Stimulated activated CD4-positive, alpha-beta T cell treated with anti-CD3 and anti-CD28 coated beads, Interleukin-1b, Interleukin-23, amount 100 ng/mL, for 1 hour (primary cell): ENCODE measurements at places on chromosomes 2 and 18.

- no peak for DNase-seq
Observed at GRCh38 chr18:76445741-76446232, 49.3 kb downstream of the ZNF516 start.

- no peak for DNase-seq
Observed at GRCh38 chr2:108640731-108641130, 78.6 kb upstream of the RANBP2 start.

DNA sequence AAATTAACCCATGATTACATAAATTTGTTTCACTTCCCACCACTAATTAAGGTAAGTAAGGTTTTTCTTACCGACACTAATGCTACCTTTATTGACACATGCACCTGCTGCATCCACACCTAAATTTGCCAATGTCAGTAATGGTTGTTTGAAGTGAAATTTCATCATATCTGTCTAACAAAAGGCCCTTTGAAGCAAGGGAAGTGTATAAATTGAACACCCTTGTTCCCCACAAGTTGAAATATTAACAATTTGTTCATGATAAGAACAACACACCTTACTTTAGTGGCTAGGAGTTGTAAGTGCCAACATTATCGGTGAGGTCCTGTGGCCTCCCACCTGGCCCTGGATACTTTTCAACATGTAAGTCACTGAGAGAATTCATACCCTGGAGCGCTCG is 116.3 kb upstream of the CDCA7 start:
- no peak for DNase-seq

DNA sequence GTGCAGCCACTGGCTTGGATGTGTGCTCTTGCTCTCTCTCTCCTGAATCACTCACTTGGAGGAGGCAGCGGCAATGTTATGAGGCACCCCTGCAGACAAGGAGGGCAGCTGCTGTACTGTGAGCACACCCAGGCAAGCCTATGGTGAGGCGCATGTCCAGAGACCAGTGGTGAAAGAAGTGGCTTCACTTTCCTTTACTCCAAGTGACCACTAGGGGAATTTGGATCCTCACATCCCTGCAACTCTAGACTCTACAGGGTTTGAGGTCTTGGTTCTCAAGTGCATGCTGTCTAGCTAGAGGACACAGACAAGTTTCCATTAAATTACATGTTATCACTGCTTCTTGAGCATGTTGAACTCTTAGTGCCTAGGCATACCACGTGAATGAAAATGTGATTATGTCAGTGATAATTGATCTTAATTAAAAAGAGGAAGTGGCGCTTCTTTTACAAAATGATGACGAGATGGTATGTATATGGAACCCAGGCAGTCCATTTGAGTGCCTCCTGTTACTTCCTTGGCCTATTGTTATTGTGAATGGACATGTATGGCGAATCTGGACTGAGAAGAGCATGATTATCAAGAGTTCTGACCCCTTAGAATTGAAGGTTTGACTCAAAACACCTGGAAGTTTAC is 181.0 kb upstream of the CDH2 start:
- DNase-seq: no peak

- DNase-seq: no peak
Observed at GRCh38 chr2:66679442-66679841, 244.5 kb downstream of the MEIS1 start.

DNA sequence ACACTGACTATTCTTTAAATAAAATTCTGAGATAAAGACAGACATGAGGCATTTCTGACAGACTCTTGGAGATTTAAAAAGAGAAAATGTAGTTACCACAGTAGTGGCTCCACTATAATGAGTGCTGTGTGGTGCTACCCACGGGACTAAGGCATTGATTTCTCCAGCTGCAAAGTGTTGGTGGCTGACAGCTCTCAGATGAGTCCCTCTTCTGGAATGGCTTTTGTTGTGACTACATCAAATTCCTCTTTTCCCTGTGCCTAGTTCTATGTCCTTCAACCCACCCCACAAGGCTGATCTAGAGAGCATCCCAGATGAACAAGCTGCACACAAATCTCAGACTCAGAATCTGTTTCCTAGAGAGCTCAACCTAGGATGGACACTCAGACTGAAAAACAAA is 884.8 kb upstream of the ZEB2 start:
- no peak for DNase-seq

DNA sequence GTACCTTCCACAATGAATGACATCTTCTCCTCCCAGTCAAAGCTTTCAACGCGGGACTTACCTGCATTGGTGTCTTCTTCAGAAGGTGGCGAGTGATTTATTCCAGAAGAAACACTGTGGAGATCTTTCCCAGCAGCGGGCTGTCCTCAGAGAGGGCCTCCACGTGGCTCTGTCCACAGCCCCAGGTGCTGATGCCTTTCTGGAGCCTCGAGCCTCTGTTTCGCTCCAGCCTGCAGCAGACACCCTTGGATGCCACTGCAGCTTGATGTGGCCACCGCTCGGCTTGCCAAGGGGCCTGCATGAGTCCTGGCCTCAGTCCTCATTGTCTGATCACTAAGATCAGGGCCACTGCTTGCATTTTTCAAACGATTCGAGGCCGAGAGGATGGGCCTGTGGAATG is 46.6 kb upstream of the GALR1 start:
- no peak for DNase-seq

DNA sequence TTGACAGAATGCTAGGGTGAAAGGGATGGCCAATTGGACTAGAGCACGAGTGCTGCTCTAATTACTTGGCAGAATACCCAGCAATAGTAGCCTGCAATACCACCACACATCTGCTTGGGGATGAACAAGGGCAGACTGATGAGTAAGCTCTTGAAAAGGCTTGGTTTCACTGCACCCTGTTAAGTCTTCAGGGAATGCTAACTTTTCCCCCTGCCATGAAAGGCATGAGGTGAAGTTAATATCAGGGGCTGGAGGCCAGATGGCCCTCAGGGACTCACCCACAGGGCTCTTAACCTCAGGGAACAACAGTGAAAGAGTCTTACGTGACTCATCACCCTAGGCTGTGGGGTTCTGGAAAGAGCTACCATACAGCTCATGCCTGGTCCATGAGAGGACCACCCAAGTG is 51.7 kb upstream of the MYL1 start:
- no peak for DNase-seq

DNA sequence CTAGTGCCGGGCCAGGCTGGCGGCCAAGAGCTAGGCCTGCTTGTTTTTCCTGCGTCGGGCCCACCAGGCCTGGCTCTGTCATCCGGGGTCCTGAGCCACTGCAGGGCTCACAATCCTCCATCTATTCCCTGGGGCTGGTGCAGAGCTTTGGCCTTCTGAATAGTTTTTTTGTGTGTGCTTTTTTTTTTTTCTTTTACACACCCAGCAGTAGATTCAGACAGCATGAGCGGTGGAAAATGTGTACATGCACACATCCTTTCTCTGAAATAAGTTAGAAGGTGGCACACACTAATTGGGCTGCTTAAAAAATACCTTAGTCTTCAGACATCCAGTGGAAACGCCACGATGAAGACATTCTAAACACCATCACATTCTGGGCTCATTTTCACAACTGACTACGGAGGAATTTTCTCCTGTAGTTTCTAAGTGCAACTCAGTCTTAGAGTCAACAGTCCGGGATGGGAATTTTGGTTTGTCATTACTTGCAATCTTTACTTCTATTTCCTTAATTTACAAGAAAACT is 6.1 kb downstream of the ZFP36L2 start:
- DNase-seq: no peak

- no peak for DNase-seq
Observed at GRCh38 chr2:233833345-233833744, 21.0 kb downstream of the HJURP start.

DNA sequence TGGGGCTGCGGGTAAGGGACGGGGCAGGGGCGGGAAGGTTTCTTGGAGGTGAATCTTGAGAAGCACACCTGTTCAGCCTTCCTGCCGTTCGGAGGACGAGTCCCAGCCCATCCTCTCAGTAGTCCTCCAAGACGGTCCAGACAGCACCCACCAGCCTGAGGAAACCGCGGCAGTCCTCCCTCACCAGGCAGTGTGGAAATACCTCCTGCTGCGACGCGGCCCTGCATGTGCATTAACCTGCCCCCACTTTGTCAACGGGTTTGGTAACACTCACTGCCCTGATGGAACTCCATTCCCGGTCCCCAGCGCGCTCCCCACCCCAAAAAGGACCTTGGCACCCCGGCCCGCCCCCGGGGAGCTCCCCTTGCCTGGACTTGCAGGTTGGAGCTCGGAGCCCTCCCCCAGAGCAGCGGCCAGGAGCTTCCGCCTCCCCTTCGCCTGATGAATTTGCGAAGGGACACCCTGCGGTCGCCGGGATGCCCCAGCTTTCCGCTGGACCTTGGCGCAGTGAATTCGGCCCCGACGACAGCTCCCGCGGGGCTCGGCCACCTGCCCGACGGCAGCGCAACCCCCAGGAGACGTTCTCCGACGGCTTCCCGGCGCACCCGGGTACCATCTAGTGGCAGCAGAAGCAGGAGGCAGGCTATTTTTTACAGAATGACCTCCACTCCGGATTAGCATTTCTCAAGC is 31.5 kb downstream of the ACVR1C start:
- no peak for DNase-seq

DNA sequence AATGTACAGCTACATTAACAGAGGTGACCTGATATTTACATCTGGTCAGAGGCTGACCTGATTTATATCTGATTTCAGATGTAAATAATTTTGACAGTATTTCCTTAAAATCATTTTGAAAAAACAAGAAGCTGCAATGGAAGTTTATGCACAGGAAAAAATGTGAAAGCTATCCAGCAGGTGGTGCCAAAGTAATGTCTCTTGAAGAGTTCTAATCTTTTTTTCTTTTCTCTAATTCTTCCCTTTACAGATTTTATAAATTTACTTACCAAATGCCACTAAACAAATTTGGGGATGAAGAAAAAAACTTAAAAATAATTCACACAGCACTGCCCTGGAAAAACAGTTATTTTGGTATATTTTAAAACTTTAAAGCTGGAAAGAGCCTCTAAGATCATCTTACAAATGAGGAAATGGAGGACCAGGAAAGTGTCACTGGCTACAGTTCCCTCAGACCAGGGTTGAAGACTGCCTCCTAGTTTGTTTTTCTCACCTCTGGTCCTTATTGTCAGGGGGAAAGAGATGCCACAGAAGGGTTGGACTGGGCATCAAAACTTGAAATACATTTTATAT is 16.4 kb upstream of the FBLN7 start:
- DNase-seq: no peak

GRCh38 chr2:150156876-150157275 is 330.6 kb downstream of the RND3 start:
- no peak for DNase-seq

GRCh38 chr2:151845884-151846283 is 17.7 kb upstream of the ARL5A start:
- DNase-seq: no peak

GRCh38 chr18:54871231-54871630 is 43.0 kb downstream of the RAB27B start:
- DNase-seq: no peak

GRCh38 chr2:240896871-240897692 is 1.1 kb upstream of the MAB21L4 start:
- DNase-seq: no peak

DNA sequence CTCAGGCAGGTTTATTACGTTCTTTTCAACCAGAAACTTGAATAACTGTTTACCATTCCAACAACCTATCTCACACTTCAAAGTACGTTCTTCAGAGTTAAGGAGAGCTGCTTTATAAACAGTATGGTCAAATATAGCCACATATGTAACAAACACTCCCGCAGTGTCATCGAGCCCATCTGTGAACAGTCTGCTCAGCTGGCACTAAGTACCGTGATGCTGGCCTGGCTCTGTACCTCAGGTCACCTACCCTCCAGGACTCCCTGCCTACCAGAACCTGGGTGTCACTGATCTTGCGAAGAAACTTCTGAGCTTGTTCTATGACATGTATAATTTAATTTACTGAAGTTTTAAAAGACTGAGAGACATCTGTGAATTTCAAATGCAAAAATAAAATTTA is 71.4 kb downstream of the SEPTIN10 start:
- DNase-seq: no peak

DNA sequence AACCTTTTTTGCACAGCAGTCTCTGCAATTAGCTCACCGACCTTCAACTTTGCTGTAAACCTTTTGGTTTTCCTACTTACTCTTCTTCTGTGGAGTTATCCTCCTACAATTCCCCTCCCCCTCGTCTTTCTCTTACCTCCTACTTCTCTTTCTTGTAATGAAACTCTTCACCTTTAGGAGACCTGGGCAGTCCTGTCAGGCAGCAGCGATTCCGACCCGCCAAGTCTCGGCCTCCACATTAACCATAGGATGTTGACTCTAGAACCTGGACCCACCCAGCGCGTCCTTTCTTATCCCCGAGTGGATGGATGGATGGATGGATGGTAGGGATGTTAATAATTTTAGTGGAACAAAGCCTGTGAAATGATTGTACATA is 8.3 kb downstream of the TBR1 start:
- no peak for DNase-seq

GRCh38 chr2:10834068-10834655 is 21.6 kb upstream of the PDIA6 start:
- no peak for DNase-seq

DNA sequence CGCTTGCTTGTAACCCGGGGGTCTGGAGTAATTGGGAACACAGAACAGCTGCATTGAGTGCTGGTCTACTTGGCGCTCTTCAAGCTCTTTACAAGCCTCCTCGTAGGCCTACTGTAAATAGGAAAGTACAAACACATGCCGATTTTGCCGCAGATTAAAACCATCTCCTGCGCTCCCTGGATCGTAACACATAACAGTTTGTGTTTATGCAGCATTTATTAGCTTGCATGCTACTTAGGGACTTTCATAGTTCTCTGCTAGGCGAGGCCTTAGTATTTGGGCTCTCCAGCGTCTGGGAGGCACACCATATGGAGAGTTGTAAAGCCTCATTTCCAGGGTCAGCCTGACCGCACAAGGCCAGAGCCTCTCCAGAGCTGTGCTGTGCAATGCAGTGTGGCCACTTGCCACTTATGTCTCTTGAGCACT is 84.0 kb upstream of the HAAO start:
- DNase-seq: no peak
